ENCODE measurements at places on chromosomes 2 and 18. TPM values are rescaled to one million over a fixed set of nuclear protein-coding genes. Genes with fewer than 3 reads are reported as not detected.

APCDD1 gene
- 6.3 TPM for total RNA-seq

COL6A3 gene
- total RNA-seq, result 370 TPM

CROCC2 gene
- 0.04 TPM for total RNA-seq

DQX1 gene
- 0.04 TPM for total RNA-seq

PROKR1 gene
- 1.2 TPM for total RNA-seq

MRO gene
- total RNA-seq, result 0.22 TPM

CHST10 gene
- total RNA-seq, result 14.0 TPM

MCEE gene
- total RNA-seq, result 32.8 TPM

CTAGE1 gene
- not detected for total RNA-seq

GRCh38 chr18:60053747-60054304, 154.0 kb downstream of the PMAIP1 start:
- DNase-seq, result no peak

DNA sequence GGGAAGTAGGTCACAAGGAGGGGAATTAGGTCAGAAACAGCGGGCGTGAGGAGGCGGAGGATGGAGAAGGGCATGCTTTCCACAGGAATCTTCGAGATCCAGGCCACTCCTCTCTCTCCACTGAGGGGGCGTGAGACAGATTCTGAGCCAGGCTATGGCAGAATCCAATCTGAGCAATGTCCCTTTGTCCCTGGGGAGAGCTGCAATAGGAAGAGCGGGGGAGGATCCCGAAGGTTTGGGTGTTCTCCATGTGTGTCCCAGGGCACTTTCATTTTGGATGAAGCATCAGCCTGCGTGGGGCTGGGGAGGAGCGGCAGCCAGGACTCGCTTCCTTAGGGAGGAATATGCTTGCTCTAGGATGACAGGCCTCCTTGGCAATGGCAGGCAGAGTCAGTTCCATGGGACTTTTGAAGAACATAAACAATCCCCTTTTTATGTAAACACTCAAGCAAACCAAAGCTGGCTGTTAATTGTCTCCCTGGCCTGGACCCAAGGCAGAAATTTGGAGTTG, 84.0 kb downstream of the LIPG start:
- DNase-seq, result peak; percentile 91

GRCh38 chr2:226849349-226849748, 13.5 kb downstream of the RHBDD1 start:
- DNase-seq, result no peak

DNA sequence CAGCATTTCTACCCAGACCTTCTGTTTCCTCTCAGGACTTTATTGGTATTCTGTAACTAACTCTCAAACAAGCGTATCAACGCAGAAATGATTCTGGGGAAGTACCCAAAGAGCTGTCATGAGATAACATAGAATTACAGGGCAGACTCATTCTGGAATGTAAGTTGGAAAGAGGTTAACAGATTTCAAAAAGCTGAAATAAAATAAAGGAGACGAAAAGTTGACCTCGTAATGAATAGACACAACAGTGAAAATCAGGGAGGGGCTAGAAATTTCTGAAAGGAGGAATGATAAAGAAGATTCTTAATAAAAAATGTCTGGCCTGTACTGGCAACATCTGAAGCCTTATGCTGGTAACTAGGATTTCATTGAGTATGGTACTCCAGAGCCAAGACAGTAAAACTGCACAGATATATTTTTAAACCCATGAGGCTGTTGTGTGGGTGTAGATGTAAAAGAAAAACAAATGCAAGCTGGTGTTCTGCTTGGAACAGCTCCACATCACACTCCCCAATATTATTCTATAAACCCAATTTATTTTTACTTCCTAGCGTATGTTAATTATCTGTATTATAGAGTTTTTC, 23.9 kb downstream of the RBMS1 start:
- peak; percentile 28 for DNase-seq

- no peak for DNase-seq
Observed at GRCh38 chr2:196099916-196100315, 31.3 kb upstream of the DNAH7 start.

- DNase-seq, result no peak
Observed at GRCh38 chr2:38168710-38169480, 92.9 kb upstream of the CYP1B1 start.

DNA sequence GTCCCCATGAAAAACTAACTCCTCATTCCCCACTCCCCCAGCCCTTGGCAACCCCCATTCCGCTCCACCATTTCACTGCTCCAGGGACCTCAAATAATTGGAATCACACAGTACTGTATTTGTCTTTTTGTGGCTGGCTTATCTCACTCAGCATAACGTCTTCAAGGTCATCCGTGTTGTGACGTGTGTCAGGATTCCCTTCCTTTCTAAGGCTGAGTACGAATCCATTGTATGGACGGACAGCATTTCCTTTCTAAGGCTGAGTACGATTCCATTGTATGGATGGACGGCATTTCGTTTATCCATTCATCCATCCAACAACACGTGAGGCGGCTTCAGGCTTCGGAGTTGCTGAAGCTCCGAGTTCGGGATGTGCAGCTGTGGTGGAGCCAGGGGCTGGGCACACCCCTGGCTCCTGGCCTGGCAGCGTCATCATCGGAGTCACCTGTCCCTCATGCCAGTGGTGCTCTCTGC, 1.2 kb upstream of the ASB1 start:
- DNase-seq, result no peak

DNA sequence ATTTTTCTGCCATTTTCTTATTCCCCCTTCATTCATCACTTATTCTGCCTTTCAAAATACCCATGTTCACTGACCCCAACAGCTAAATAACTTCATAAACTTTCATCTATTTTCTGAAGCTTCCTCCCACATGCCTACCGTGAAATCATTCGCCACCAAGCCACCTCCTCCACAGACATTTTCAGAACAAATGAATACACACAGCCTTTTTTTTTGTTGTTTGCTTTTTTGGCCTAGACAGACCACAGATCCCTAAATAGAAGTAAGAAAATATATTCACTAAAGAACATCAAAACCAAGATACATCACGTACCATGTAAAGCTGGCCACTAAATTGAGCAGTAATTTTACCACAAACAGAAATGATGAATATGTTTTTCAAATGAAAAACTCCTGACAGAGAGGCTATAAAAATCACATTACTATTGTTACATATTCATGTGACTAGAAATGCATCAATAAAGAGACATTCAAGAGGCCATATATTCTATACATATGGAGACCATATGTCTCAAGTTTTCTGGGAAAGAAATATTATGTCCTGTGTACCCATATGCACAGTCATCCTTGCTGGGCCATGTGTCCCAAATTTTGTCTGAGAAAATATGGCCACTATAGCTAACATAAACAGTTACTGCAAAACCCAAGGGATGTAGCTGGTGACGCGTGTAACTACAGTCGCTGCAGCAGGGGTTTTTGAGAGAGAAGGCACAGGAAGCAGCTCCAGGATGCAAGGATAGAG, 200.3 kb downstream of the FBXO15 start:
- no peak for DNase-seq

DNA sequence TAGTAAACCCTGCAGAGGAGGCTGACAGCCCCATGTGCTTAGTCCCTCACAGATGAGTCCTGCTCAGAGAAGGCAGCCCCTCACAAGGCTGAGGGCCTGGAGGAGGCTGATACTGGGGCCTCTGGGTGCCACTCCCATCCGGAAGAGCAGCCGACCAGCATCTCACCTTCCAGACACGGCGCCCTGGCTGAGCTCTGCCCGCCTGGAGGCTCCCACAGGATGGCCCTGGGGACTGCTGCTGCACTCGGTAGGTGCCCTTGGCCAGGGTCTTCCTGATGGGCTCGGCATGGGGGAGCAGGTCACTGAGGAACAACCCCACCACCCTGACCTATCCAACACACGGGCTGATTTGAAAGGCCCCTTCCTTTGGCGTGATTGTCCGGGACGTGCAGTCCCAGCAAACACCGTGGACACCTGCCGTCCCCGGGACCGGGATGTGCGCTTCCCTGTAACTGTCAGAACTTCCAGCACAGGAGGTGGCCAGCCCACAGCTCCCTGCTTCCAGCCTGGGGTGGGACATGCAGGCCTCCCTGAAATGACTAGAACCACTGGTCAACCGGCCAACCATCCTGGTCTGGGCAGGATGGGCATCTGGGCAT, 38.6 kb downstream of the MLPH start:
- DNase-seq, result no peak

GRCh38 chr2:191845876-191846514, 893 bp downstream of the CAVIN2 start:
- no peak for DNase-seq

- no peak for DNase-seq
Observed at GRCh38 chr2:86769838-86770237, 20.9 kb downstream of the CD8A start.

DNA sequence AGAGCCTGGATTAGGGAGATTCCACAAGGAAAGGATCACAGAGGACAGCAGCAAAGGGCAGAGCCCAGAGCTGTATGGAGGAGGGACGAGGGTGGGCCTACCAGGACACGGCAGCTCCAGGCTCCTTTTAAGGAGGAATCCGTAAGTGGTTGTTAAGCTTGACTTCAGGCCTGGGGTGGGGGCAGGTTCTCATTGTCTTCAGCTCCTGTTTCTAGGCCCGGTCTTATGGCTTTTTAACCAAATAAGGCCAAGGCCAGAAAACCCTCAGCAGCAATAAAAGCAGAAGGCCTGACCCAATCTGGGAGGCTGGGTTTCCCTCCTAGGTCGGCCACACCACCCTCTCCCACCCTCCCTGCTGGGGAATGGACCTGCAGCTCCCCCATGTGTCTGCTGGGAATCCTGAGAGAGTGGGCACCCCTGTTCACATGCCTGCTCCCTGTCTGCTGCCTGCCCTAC, 111.2 kb downstream of the PLB1 start:
- no peak for DNase-seq
